ENCODE measurements at places on chromosomes 3 and 15. TPM values are rescaled to one million over a fixed set of nuclear protein-coding genes. Genes with fewer than 3 reads are reported as not detected.

The CHRFAM7A gene
- 0.27 TPM for total RNA-seq

The FHIT gene
- 2.7 TPM for total RNA-seq

The ERC2 gene
- total RNA-seq, result 0.81 TPM

The CFAP100 gene
- total RNA-seq, result not detected

The DUOXA1 gene
- total RNA-seq, result 1.7 TPM

The HIGD2B gene
- not detected for total RNA-seq

The AMIGO3 gene
- not detected for total RNA-seq

The AVEN gene
- total RNA-seq, result 30.8 TPM

The GJD2 gene
- not detected for total RNA-seq

DNA sequence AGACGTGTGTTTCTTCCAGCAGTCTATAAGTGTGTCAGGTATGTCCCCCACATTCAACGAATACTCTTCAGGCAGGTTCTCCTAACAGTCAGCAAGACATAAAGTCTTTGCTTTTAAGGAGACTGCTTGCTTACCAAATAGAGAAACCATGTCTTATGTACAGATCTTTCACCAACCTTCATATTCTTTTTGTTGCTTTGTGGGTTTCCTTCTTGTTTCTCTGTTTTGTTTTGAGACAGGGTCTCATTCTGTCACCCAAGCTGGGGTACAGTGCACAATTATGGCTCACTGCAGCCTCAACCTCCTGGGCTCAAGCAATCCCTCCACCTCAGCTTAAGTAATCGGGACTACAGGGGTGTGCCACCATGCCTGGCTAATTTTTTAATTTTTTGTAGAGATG lies 14.3 kb downstream of the DYNC1LI1 start:
- no peak for ATAC-seq

- no peak for ATAC-seq
Observed at GRCh38 chr3:126216416-126216815, 36.0 kb upstream of the ALDH1L1 start.

- no peak for ATAC-seq
Observed at GRCh38 chr15:77632534-77633133, at the start of gene LINGO1. Gene LINGO1, minus strand, starts transcription at chr15:77632912. Its CDS starts 597 bp downstream, at chr15:77632315.

DNA sequence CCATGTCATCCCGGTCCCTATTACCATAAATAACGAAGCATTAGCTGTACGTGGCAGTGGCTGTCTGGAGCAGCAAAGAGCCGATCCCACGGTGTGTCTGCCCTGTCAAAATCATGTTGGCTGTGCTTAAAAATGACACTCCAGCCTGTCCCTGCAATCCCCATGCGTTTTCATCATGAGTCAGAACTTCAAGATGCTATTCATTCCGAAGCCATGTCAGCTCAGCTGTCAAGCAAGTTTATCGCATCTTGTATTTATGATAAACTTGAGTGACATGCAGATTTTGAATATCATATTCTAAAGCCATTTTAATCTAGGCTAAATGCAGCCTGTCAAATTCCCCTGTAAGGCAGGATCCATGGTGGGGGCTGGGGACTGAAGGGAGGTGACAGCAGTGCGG lies 152.4 kb downstream of the TJP1 start:
- no peak for ATAC-seq

DNA sequence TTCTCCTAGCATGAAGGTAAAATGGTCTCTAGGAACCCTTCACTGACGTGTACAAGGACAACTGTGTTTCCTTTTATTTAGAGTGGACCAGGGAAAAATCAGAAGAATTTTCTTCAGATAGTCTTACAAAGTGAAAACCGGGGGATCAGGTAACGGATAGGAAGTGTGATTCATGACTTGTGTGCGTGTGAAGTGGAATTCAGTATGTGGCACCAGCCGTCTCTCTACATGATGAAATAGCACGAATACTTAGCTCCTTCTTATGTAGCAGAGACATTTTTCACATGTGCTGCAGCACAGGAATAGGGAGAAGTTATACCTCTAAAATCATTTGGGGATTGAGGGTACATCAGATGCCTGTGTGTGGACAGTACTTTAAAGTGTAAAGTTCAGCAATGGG lies 159.2 kb downstream of the MEX3B start:
- ATAC-seq, result no peak

DNA sequence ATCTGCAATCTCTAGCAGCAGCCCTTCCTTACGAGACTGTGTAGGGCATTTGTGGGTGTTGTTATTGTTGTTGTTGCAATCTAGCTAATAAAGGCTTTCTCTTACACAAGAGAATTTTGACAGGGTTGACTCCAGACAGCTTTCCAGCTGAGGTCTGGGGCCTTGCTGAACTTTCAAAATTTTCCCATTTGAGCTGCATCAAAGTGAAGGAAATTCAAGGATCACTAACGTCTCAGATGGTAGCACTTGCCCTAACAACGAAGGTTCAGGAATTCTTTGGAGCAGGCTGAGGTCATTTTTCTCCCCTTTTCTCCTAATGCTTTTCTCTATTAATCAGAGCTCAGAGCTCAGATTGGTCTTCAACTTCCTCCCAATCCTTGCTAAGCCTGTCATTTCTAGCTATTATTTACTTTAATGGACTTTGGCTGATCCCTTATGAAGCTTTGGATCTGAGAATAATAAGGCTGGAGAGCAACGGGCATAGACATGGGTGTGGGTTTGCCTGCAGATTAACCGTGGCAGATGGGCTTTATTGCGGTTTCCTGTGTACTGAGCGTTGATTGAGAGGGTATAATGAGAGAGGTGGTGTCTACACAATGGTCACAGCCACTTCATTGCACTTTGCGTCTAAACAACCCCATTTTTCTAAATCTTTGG lies 614.0 kb upstream of the AGTR1 start:
- ATAC-seq, result no peak

GRCh38 chr3:115943579-115943978 lies 320.3 kb downstream of the GAP43 start:
- no peak for ATAC-seq

- no peak for ATAC-seq
Observed at GRCh38 chr3:21734746-21735145, 16.3 kb downstream of the ZNF385D start.

Data from gastroesophageal sphincter (tissue), 4 donors.